Hepatic stellate cell (primary cell): ENCODE measurements at places on chromosomes 3 and 15.
A peak's percentile ranks its signal among the peaks of the same experiment; 100 is the strongest.

DNA sequence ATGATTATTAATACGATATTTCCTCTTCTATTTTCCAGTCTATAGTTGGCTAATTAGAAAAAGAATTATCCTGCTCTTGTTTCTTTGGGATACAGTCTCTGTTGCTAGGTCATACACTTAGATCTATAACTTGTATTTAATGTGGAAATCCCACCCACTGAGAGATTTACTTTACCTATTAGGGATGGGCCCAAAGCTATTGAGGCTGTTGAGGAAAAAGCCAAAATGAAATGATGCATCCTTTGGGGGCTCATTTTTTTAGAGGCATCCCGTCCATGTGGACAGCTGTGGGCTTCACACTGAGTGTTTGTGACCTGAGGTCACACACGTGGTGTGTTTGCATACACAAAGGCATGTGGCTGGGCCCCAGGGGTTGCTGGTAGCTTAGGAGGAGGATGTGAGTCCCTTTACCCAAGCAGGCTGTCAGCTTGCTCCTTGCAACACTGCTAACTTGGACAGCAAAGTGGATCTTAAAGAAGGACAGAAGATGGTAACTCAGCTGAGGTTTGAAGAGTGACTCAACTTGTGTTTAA lies 477.4 kb downstream of the AGBL1 start:
- DNase-seq, result no peak

DNA sequence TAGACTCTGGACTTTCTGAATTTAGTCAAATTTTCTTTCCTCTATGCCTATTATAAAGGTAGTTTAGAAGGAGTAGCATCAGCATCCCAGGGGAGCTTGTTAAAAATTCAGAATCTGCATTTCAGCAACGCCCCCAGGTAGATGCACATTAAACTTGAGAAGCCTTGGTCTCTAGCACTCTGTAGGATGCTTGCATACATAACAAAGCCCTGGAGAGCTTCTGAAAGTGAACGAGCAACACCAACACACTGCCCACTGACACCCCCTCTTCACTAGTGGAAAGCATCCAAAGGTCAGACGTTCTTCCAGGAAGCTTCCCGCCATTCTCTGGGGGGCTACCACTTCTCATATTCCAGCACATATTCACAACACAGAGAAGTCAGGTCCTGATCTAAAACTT lies 6.5 kb downstream of the PRICKLE2 start:
- DNase-seq, result no peak

GRCh38 chr15:75966073-75966472 lies 46.2 kb downstream of the NRG4 start:
- DNase-seq, result no peak

DNA sequence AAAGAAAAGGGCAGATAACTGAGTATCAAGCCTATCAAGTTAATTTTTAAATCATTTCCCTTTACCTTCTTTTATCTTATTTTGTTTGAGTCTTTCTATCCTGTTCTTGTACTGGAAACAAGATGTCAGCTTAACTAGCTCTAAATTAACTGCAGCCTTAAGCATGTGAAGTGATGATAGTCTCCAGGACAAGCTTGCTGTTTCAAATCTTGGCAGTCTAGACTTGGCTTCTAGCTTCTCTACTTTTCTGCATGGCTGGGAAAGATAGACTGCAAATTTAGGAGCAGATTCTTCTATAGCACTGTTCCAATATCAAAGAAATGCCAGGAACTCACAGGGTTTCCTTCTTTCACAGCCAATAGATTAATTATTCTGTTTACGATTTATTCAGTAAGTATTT lies 1034.4 kb downstream of the TUSC7 start:
- DNase-seq, result no peak

DNA sequence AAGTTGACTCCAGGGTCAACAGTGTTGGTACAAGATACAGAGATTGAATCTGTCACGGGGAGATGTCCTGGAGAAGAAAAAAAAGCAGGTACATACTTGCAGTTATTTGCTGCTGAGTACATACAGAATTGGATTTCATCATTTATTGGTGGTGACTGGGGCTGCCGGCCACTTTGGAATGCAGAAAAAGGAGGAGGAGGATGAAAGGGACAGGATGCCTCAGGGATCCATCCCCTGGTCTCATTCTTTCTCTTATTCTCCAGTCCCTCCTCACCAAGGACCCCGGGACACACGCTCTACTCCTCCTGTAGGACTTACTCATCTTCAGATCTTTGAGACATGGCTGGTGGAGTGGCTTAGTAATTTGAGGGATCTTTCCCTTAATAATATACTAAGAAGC lies 30.0 kb upstream of the MEIS2 start:
- no peak for DNase-seq

GRCh38 chr3:16546186-16547010 lies 32.9 kb upstream of the RFTN1 start:
- DNase-seq, result no peak

- peak; percentile 87 for DNase-seq
Measured at GRCh38 chr15:32717426-32718226, at the start of gene GREM1. TSS of gene GREM1 (plus strand) at chr15:32718004. CDS start at chr15:32730691, 12,687 bp downstream.

- no peak for DNase-seq
Measured at GRCh38 chr3:52315977-52316764, at the start of gene DNAH1. TSS of gene DNAH1 (plus strand) at chr3:52316319. CDS start at chr3:52322443, 6,124 bp downstream.

- DNase-seq, result no peak
Measured at GRCh38 chr15:74897300-74897701, 7.5 kb downstream of the MPI start.
